Natural killer cell treated with Interleukin-12 subunit alpha and Interleukin-12 subunit beta and Interleukin-15 and Interleukin-18, amount 100 ng/mL, for 72 hours (primary cell): ENCODE measurements at places on chromosomes 5 and 9. TPM values are rescaled to one million over a fixed set of nuclear protein-coding genes. Genes with fewer than 3 reads are reported as not detected.

- no peak for DNase-seq
Observed at GRCh38 chr9:126053913-126054312, 272.7 kb upstream of the MVB12B start.

GRCh38 chr9:128729302-128729701 is 5.4 kb upstream of the ZDHHC12 start:
- DNase-seq = no peak

DNA sequence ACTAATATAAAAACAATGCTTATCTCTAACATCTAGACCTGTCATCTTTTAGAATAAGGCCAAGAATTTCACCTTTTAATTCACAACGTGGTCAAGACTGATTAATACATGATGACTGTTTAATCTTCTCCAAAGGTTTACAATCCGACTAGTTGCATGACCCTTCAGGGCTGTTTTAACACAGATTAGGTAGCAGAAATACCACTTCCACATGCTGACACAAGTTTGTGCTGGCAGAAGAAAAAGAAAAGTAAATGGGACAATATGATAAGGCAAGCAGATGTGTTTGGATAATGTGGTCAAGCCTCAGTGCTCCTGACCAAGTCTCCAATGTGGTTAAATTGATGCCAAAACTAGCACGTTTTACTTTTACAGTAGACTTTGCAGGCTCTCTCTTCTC is 31.1 kb downstream of the SEMA6A start:
- no peak for DNase-seq

DNA sequence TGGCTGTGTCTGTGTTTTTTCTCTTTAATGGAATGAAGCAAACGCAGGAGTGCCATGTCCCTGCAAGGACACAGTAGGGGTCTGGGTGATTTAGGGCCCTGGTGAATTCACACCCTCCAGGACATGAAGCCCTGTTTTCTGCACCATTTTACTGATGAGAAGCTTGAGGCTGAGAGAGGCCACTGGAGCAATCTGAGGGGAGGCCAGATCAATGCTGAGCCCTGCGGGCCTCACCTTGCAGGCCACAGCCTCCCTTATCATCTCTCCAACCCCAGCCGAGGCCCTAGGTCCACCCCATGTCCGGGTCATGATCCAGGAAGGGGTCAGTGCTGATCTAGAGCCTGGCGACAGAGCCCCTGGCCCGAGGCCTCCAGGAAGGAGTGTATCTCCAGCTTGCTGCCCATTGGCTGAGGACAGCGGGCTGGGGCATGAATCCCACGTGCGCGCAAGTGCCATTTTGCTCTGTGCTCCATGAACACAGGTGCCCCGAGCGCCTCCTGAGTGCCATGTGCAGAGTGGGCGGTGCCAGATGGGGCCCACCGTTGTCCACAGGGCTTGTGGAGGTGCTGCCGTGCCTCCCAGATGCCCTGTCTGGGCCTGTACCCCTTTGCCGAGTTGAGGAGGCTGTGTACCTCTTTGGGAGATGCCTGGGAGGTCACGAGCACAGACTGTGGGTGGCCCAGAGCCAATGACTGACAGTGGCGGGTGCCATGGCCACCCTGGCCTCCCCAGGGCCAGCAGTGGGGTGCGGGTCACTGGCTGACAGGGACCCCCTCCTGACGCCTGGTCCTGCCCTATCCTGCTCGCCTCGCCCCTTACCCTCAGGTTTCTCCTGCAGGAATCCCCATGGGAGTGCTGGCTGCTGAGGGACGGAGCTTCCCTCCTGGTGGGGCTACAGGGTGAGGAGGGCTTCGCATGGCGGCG is 32.3 kb upstream of the LPCAT1 start:
- DNase-seq = no peak

- DNase-seq = no peak
Observed at GRCh38 chr5:33999978-34000377, 7.9 kb downstream of the AMACR start.

DNA sequence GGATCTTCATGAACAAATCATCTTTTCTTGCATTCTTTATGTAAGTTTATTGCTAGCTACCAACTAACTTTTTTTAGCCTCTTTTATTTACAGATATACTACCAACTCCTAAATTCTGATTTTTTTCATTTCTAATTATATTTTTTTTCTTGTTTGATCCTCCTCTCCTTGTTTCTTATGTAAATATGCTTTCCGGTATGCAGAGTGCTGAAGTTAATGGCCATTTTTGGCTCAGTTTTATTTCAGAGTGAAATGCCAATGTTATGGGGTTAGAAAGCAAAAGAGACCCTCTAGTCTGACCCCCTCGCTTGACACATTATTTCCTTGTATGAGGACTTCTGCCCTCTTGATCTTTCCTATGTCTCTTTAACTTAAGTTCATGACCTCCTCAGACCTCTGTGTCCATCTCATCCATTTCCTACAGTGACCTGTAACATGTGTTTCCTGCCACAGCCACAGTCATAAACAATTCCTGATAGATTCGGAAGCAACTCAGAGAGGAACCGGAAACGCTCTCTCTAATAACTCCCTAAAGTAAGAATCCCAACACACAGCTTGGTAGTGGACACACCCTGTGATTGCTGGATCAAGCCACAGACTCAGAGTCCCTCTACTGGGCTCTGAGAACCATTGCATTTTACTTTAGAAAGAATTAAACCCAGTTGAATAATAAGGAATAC is 42.9 kb upstream of the AFAP1L1 start:
- no peak for DNase-seq

Gene SLC4A9
- not detected for total RNA-seq
